LNCaP clone FGC (cell line): ENCODE measurements at places on chromosomes 5 and 9.
A peak's percentile ranks its signal among the peaks of the same experiment; 100 is the strongest.

DNA sequence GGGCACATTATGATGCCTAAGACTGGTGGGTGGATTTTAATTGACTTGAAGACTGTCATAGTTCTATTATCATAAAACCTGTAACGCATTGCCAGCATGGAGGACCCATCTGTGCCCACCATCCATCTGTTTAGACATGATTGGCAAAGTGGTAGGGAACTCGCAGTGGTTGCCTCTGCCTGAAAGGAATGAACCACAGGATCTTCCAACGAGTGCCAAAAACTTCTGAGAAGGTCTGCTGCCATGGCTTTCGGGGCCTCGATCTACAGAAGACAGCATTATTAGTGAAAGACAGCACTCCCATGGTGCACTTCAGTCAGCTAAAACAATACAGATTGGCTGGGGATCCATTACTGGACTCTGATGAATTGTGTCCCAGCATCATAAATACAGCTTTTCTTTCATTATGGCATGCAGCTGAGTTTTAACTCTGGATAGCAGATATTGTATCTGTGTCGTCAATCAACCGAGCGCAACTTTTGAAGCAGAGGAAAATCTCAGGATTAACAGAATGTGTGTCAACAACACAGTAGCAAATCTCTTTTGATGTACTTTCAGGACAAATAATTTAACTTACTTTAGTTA lies 74.3 kb downstream of the ZDHHC21 start:
- DNase-seq = no peak

DNA sequence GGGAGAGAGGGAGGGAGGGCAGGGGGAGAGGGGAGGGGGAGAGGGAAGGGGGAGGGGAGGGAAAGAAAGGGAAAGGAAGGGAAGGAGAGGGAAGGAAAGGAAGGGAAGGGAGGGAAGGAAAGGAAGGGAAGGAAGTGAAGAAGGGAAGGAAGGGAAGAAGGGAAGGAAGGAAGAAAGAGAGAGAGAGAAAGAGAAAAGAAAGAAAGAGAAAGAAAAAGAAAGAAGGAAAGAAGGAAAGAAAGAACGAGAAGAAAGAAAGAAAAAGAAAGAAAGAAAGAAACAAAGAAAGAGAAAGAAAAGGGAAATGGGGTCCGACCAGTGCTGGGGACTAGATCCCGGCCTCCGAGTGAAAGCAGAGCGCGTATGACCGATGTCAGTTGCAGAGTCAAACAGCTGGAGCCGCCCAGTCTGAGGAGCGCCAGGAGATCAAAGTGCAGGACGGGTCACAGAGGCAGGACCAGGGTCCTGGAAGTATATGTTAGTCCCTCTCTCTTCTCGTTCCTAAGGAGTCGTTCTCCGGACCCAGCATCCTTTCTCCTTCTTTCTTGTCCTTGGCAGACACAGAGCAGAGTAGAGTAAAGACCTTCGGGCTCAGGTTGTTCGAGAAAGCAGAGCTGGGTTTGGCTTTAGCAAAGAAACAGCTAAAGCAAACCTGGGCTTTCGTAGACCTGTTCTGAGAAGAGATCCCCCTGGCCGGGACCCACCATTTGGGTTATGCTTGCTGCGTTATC lies 305.4 kb upstream of the MSX2 start:
- DNase-seq = no peak

GRCh38 chr5:114789773-114790402 lies 379.8 kb downstream of the TRIM36 start:
- peak; percentile 82 for DNase-seq

DNA sequence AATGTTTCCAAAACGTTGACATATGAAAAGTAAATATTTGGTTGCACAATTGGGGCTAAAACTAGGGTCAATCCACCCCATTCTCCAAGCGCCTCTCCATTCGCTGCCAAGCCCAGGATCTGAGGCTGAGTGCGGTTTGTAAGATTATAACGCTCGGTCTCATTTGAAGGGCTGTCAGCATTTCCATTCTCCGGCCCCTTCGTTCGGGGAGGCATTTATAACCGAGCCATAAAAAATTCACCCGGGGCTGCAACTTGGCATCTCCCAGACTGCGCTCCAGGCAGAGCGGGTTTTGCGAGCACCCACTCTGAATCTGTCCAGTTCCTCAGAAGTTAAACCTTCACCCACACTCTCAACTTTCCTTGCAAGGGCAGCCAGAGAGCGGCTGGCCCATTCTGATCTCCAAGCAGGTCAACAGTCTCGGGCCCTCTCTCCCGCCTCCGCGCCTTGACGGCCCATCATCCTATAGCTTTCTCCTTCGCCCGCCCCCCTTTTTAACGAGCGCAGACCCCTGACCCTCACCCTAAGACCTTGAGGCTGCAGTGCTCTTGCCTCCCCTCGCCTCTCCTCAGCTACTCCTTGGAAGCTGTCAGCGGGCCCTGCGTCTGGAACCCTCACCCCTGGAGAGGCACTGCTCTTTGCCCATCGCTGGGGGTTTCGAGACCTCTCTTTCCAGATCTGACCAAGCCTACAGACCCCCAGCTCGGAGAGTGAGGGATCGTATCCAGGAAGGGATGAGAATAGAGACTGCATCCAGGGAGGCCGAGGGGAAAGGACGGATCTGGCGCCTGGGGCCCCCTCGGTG lies 1.1 kb downstream of the SLIT3 start:
- no peak for DNase-seq

- DNase-seq = no peak
Measured at GRCh38 chr9:120888626-120889025, 11.6 kb upstream of the PHF19 start.

GRCh38 chr5:143886096-143886495 lies 74.1 kb downstream of the HMHB1 start:
- DNase-seq = no peak

DNA sequence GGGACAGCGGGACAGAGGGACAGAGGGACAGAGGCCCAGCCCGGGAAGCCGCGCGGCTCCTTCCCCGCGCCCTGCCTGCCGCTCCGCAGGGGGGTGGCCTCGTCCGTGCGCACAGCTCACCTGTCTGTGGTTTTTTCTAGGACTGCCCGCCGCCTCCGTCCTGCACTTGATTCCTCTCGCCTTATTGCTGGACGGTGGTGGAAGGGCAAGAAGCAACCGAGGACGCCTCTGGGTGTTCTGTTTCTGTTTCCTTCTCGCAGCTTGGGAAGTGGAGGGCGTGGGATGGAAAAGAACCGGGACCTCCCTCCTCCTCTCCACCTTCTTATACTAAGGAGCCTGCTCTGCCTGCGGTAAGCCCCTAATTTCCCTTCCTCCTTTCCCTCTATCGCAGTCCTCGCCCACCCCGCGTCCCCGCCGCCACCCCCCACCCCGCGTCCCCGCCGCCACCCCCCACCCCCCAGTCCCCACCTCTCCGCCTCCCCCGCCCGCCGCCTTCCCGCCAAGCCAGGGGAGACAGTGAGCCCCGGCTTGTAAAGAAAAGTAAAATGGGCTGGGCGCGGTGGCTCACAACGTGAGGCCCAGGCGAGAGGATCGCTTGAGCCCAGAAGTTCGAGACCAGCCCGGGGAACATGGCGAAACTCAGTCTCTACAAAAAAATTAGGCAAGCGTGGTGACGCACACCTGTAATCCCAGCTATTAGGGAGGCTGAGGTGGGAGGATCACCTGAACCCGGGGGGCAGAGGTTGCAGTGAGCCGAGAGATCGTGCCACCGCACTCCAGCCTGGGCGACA lies 9.6 kb upstream of the FLT4 start:
- DNase-seq = no peak

- DNase-seq = no peak
Measured at GRCh38 chr5:368183-369084, 46.9 kb downstream of the AHRR start.

- no peak for DNase-seq
Measured at GRCh38 chr5:137263371-137264005, 235.6 kb downstream of the SPOCK1 start.

DNA sequence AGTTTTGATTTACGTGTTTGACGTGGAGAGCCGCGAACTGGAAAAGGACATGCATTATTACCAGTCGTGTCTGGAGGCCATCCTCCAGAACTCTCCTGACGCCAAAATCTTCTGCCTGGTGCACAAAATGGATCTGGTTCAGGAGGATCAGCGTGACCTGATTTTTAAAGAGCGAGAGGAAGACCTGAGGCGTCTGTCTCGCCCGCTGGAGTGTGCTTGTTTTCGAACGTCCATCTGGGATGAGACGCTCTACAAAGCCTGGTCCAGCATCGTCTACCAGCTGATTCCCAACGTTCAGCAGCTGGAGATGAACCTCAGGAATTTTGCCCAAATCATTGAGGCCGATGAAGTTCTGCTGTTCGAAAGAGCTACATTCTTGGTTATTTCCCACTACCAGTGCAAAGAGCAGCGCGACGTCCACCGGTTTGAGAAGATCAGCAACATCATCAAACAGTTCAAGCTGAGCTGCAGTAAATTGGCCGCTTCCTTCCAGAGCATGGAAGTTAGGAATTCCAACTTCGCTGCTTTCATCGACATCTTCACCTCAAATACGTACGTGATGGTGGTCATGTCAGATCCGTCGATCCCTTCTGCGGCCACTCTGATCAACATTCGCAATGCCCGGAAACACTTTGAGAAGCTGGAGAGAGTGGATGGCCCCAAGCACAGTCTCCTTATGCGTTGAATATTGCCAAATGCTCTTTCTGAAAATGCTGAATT lies 850 bp downstream of the RRAGA start:
- no peak for DNase-seq

- DNase-seq = no peak
Measured at GRCh38 chr5:175657593-175658271, at the start of gene HRH2. HRH2 (plus strand) TSS chr5:175658071; CDS start chr5:175683234, 25,163 bp downstream.

GRCh38 chr5:77230727-77231470 lies 20.4 kb downstream of the PDE8B start:
- no peak for DNase-seq

- DNase-seq = no peak
Measured at GRCh38 chr9:94081435-94081834, 2.8 kb upstream of the PTPDC1 start.

GRCh38 chr5:150109921-150110320 lies 23.6 kb upstream of the CSF1R start:
- DNase-seq = no peak

DNA sequence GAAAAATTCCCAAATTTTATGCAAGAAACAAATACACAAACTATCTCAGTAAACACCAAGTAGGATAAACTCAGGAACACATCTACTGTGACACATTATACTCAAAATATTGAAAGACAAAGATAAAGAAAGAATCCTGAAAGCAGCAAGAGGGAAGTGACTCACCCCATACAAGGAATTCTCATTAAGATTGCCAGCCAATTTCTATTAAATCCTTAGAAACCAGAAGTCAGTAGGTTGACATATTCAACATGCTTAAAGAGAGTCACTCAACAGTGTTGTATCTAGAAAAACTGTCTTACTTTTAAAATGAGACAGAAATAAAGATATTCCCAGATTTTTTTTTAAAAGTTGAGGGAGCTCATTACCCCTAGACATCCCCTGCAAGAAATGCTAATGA lies 15.5 kb downstream of the SPATA31E1 start:
- DNase-seq = no peak

GRCh38 chr5:145917288-145917687 lies 19.1 kb upstream of the SH3RF2 start:
- DNase-seq = no peak

- no peak for DNase-seq
Measured at GRCh38 chr5:14089198-14089597, 53.9 kb upstream of the TRIO start.

- DNase-seq = no peak
Measured at GRCh38 chr5:95731571-95732554, 727 bp downstream of the RHOBTB3 start.

DNA sequence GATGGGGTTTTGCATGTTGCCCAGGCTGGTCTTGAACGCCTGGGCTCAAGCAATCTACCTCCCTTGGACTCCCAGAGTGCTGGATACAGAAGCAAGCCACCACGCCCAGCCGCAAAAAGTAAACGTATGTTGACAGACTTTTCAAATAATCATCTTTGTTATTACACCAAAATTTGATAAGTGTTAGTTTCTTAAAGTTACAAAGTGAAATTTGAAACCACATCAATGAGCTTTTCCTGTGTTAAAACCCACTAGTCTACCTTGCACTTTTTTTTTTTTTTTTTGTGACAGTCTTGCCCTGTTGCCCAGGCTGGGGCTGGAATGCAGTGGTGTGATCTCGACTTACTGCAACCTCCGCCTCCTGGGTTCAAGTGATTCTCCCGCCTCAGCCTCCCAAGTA lies 29.9 kb downstream of the SPACA9 start:
- DNase-seq = no peak

- no peak for DNase-seq
Measured at GRCh38 chr5:161544350-161544765, 2.2 kb downstream of the GABRB2 start.

DNA sequence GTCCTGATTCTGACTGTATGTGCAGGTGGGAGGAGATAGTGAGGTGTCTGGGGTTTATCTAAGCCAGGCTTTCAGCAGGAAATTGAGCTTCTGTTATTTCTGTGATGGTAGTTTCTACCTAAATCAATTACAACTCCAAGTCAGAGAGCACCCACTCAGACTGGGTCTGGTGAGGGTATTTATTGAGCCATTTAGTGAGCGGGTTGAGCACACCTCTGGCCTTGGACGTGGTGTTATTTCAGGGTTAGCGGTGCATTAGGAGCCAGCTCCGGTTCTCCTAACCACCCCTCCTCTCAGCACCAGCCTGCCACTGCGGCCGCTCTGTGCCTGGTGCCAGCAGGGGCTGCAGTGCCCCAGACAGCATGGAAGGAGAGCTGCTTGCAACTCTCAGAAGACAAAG lies 238.9 kb downstream of the CACNA1B start:
- no peak for DNase-seq

DNA sequence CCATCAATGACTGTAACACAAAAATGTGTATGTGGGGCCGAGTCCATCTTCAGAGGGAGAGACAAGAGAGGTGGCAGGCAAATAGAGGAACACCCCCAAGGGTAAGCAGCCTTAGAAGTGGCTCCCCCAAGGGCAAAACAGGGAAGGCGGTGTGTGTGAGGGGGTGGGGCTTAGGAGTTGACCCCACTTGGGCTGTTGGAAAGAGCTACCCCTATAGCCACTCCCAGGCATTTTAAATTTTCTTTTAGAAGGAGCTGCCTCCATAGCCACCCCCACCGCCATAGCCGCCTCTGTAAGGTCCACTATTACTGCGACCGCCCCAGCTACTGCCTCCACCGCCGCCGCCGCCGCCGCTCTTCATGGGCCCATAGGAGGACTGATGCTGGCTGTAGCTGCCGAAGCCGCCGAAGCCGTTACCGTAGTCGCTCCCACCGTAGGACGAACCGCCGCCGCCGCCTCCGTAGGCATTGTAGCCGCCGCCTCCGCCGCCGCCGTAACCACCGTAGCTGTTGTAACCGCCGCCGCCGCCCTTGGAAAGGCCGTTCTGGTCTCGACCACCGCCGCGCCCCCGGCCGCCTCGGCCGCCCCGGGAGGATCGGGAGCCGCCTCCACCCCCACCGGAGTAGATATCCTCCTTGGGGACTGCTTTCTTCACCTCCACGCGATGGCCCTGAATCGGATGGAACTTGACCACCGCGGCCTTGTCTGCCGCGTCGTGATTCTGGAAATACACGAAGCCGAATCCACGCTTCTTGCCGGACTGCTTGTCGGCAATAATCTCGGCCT lies 1.1 kb downstream of the HNRNPA0 start:
- no peak for DNase-seq
